GOT3 (cell line): ENCODE measurements at places on chromosomes 3 and 15.

- DNase-seq, result no peak
Observed at GRCh38 chr15:49372366-49372765, 50.7 kb upstream of the FGF7 start.

DNA sequence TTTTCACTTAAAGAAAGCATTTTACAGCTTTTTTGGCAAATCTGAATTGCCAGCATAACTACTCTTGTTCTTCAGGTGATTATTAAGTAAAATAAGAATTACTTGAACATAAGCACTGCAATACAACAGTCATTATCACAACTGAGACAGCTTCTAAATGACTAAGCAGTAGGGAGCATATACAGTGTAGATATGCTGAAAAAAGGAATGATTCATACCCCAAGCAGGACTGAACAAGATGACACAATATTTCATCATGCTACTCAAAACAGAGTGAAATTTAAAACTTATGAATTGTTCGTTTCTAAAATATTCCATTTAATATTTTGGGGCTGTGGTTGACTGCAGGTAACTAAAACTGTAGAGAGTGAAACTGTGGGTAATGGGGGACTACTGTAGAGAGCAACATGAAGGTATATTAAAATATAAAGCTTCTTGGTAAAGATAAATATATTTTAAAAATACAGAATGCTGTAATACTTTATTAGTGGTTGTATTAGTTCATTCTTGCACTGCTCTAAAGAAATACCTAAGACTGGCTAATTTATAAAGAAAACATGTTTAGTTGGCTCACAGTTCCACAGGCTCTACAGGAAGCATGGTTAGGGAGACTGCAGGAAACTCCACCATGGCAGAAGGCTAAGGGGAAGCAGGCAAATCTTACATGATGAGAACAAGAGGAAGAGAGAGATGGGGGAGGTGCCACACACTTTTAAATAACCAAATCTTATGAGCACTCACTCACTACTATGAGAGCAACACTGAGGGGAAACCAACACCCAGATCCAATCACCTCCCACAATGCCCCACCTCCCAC lies 84.8 kb downstream of the DCLK3 start:
- DNase-seq, result no peak

DNA sequence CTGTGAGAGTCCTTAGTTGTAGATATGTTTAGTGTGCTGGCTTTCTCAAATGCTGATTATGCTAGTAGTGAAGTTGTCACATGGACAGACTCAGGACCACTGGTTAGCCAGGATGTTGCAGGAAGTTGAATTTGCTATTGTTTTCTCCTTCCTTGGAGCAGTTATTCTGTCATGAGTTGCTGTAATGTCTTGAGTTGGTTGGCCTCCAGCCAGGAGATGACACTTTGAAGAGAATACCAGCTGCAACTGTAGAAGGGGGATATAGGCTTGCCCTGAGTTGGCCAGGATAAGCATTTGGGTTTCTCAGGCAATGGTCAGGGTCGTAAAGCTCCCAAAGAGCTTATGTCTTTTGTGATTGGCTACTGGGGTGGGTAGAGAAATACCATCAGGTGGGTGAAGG lies 206.7 kb downstream of the ZNF621 start:
- DNase-seq, result no peak

GRCh38 chr3:133138017-133138416 lies 99.8 kb downstream of the TMEM108 start:
- no peak for DNase-seq

- no peak for DNase-seq
Observed at GRCh38 chr3:193970773-193971206, 165.2 kb upstream of the HES1 start.

GRCh38 chr3:69290006-69290405 lies 95.9 kb downstream of the FRMD4B start:
- DNase-seq, result no peak

DNA sequence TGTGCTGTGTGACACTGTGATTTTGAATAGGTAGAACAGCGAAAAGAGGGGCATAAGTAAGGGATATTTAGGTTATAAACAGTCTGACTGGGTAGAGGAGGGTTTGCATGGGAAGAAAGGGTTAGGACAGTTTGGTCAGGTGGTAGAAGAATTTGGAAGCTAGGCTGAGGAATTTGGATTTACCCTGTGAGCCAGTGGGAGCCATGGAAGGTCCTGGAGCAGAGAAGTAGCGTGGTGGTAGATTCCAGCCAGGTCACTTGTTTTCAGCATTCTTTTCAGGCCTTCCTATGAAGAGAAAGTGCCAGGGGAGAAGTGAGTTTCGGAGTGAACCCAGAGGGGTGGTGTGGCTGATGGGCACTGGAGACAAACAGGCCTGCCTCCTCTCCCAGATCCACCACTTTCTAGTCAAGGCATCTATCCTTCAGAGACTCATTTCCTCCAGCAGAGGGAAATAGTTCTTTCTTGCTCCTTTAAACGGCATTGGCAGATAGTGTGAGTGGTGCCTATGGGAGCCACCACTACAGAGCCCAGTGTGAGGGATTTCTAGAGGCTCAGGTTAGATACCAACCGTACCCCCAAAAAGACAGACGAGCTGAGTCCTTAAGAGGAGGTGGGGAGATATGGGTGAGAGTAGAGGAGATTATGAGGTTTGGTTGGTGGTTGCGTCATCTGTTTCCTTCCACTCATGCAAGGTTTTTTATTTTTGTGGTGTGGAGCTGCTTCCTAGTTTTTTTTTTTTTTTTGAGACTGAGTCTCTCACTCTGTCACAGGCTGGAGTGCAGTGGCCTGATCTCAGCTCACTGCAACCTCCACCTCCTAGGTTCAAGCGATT lies 21.2 kb downstream of the PXK start:
- DNase-seq, result no peak

DNA sequence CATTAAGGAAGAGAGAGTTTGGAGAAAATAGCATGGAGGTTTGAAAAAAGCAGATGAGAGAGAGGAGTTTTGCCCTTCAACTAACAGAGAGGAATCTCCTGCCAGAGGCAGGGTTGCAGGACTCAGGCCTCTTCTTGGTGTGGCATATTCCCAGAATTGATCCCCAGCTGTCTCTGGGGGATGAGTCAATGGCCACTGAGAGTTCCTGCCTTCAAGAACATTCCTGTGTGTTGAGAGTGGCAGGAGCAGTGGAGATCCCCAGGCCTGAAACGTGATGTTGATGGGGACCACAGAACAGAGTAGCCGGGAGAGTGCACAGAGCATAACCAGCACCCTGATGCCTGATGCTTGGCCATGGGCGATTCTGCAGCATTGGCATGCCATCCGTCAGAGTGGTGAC lies 348.4 kb upstream of the THBS1 start:
- no peak for DNase-seq

DNA sequence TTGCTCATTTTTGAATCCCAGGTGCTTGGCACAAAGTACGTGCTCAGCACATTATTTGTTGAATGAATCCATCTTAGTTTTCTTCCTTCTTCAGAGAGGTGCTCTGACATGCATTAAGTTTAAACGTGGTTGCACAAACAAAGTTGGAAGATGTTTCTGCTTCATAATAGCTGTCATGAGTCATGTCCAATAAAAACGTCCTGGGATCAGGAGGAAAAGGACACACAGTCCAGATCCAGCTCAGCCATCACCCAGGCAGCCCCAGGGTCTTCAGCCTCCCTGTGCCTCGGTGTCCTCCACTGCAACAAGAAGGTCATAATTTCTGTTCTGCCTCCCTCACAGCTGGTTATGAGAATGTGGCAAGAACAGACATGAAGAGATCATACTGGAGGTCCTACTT lies 55.4 kb downstream of the CCNL1 start:
- no peak for DNase-seq
